Progenitor cell of endocrine pancreas (in vitro differentiated cells): ENCODE measurements at places on chromosomes 16 and 17. TPM values are rescaled to one million over a fixed set of nuclear protein-coding genes. Genes with fewer than 3 reads are reported as not detected.

DNA sequence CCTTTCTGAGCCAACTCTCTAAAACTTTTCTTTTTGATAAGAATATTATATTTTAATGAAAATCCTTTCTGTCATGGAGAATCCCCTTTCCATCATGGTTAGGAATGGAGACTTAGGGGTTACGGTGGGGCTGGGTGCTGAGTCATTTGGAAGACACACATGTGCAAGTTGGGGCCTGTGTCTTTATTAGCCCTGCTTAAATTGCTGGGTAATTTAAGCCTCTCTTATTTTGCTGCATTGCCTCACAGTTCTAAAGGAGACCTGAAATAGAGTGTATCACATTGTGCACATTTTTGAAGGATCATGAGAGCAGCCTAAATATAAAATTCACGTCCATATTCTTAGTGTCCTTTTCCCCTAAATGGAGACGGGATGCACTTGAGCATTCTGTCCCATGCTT lies 61.8 kb upstream of the RBFOX1 start:
- DNase-seq = no peak

TBC1D3I gene
- 0.77 and 1.9 TPM in 2 replicates for total RNA-seq

GRCh38 chr16:89176147-89176690 lies 4.7 kb downstream of the CDH15 start:
- DNase-seq = no peak

DNA sequence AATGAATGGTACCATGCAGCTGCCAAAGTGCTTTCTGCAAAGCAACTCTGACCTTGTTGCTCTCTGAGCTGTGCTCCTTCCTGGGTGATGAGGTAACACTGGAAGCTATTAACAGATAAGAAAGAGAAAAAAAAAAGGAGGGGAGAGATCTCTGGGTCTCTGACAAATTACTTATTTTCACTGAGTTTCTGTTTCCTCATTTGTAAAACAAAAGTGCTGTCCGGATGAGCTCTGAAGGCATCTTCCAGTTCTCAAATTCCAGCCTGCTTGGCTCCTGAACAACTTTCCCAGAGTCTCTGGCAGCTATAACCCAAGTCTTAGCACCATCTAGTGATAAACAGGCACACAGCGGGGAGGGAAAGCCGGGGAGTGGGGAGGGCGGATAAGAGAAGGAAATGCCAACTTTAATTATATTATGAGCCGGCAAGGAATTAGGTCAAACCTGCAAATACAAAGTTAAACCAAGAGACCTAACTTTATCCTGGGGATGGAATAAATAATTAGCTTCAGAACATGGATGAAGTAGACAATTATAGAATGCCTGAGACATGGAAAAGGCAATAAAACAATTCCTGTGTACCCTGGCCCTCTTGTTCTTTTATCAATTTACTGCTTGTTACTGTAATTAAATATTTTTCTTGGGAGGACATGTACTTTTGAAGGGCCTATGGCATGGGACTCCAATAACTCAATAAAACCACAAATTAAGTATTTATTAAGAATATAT lies 61.3 kb upstream of the KIFC3 start:
- DNase-seq = no peak

DNA sequence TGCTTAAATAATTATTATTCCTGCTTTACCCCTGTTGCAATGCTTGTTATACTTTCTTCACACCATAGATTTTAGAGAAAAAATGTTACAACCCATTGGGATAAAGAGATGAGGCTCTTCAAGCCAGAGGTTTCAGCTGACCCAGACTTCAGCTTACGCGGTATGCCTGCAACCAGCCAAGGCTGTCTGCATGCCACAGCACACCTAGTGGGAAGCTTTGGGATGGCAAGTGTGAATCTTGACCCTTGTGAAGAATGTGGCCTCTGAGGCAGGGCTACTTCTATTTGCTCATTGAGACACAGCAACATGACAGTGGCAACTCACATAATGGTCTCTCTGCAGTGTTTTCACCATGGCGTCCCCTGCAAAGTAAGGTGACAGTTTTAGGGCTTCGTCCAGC lies 193.9 kb upstream of the PIRT start:
- no peak for DNase-seq

TVP23A gene
- 8.5 and 9.4 TPM in 2 replicates for total RNA-seq

KRTAP4-7 gene
- total RNA-seq = not detected in 2 replicates

ANKRD40CL gene
- not detected in 2 replicates for total RNA-seq

ABCC12 gene
- total RNA-seq = 0.36 and 1.6 TPM in 2 replicates

DNA sequence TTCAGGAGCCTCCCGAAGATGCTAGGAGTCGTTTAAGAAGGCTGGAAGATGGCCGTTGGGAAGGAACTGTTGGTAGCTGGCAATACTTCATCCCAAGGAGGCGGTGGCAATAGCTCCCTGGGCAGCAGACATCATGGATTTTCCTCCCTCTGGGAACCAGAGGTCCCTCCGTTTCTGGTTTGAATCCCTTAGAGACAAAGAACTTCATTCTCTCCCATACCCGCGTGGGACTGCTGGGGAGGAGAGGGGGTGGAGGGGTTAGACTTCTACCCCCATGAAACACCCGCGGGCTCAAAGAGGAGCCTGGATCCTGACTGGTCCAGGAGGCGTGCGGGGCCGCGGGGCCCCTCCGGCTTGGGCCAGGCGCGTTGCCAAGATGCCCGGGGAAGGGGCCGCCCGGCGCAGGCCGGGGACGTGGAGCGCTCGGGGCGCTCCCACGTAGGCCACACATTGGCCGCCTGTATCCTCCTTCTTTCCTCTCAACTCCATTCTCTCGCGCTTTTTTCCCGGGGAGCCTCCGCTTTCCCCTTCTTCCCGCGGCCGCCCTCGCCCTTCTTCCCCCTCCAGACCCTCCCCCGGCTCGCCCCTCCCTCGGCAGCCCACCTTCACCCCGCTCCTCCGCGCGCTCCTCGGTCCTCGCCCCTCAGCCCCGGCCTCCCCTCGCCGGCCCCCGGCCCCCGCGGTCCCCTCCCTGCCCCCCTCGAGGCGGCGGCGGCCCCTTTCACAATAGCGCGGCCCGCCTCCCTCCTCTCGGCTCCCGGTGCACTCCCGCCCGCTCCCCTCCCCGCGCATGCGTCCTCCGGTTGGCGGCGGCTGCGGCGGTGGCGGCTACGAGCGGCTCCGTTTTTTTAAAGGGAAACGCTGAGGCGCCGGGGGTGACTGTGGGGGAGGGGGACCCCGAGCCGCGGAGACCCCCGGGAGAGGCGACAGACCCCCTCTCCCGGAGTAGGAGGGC lies at the start of gene MSL1:
Gene MSL1 (plus strand): TSS at position 791 of the 955 bp plus-strand sequence. CDS start 642 bp downstream, outside the sequence.
- peak; percentile 83 for DNase-seq

GRCh38 chr17:13562271-13562800 lies 39.4 kb downstream of the HS3ST3A1 start:
- no peak for DNase-seq

CRYBA1 gene
- total RNA-seq = not detected in 2 replicates

- no peak for DNase-seq
Measured at GRCh38 chr16:61730997-61731396, 305.2 kb downstream of the CDH8 start.

- no peak for DNase-seq
Measured at GRCh38 chr17:63688396-63689020, 11.4 kb downstream of the LIMD2 start.

GRCh38 chr17:71200597-71200996 lies 920.2 kb upstream of the SOX9 start:
- DNase-seq = no peak

- no peak for DNase-seq
Measured at GRCh38 chr17:72643575-72644216, 448.8 kb downstream of the SLC39A11 start.
